ENCODE measurements at places on chromosomes 5 and 9. TPM values are rescaled to one million over a fixed set of nuclear protein-coding genes. Genes with fewer than 3 reads are reported as not detected.

Gene CTSV
- 0.34 TPM for total RNA-seq

- H3K36me3 ChIP-seq, result no peaks in the 10 kb centered on the region
- peaks cover 69% of the 10 kb centered on the region for H3K4me1 ChIP-seq
- H3K4me3 ChIP-seq, result no peak overlapping the region
- no peak for DNase-seq
These were observed 84.2 kb downstream of the ZNF608 start for GRCh38 chr5:124662181-124662781.

Gene PTPRD
- 5.7 TPM for total RNA-seq

GRCh38 chr9:136251264-136252115, 5.9 kb upstream of the QSOX2 start:
- DNase-seq, result no peak
- H3K27me3 ChIP-seq, result no peaks in the 10 kb centered on the region
- peaks cover 9% of the 10 kb centered on the region for H3K4me1 ChIP-seq
- H3K36me3 ChIP-seq, result no peaks in the 10 kb centered on the region

- DNase-seq, result no peak
- no peak overlapping the region for H3K27ac ChIP-seq
- H3K36me3 ChIP-seq, result peaks cover 12% of the 10 kb centered on the region
- H3K4me1 ChIP-seq, result no peaks in the 10 kb centered on the region
- H3K4me3 ChIP-seq, result no peak overlapping the region
These were observed 18.5 kb upstream of the ZDHHC12 start for GRCh38 chr9:128742401-128742800.

GRCh38 chr9:81759680-81760215, 70.4 kb upstream of the TLE1 start:
- H3K36me3 ChIP-seq, result no peaks in the 10 kb centered on the region
- no peak overlapping the region for H3K4me3 ChIP-seq
- no peaks in the 10 kb centered on the region for H3K27me3 ChIP-seq

Gene DDX31
- 11.3 TPM for total RNA-seq

Gene CTSL
- 84.6 TPM for total RNA-seq

DNA sequence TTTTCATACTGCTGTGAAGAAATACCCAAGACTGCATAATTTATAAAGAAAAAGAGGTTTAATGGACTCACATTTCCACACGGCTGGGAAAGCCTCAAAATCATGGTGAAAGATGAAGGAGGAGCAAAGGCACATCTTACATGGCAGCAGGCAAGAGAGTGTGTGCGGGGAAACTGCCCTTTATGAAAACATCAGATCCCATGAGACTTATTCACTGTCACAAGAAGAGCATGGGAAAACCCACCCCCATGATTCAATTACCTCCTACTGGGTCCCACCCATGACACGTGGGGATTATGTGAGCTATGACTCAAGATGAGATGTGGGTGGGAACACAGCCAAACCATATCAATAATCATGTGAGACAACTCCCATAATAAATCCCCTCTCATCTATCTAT, 8.7 kb downstream of the TTC39B start:
- H3K4me3 ChIP-seq, result no peak overlapping the region
- peaks cover 22% of the 10 kb centered on the region for H3K36me3 ChIP-seq
- no peak for DNase-seq
- H3K27me3 ChIP-seq, result no peaks in the 10 kb centered on the region
- H3K4me1 ChIP-seq, result peaks cover 74% of the 10 kb centered on the region
- H3K27ac ChIP-seq, result peak overlapping the region; percentile 32

DNA sequence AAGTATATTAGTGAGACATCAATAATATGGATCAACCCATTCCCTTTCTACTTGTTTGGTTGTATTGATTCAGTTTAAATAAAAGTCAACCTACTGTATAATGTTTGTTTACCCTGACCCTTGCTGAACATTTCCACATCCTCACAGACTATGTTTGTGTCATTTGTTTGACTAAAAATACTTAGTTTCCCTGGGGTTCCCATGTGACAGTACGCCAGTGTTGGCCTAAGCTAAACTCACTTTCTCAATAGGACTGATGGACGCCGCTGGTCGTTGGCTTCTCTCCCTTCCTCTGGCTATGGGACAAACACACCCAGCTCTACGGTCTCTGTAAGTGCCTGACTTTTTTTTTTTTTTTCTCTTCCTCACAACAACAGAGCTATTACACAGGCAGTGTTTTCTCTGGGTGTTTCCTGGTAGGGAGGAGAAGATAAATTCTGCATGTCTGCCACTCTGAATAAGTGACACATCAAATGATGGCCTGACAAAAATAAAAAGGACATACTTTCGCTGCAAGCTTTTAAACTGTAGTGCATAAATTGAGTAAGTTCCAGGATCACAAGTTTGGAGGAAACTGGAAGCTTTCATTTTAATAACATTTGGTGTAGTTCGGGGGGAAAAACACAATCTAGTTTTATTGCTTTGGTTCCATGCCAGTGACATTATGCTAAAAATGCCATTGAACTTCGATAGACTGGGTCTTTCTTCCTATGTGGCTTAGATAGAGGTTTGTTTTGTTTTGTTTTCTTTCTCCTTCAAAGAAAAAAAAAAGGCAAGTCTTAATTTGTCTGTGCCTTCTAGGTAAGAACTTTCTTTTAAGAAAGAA, 101.0 kb downstream of the CD180 start:
- H3K36me3 ChIP-seq, result no peaks in the 10 kb centered on the region
- H3K27ac ChIP-seq, result peak overlapping the region; percentile 77
- no peak for DNase-seq
- H3K4me1 ChIP-seq, result peaks cover 36% of the 10 kb centered on the region
- H3K27me3 ChIP-seq, result no peaks in the 10 kb centered on the region
- no peak overlapping the region for H3K4me3 ChIP-seq

GRCh38 chr5:1466631-1467265, 21.5 kb upstream of the SLC6A3 start:
- H3K4me1 ChIP-seq, result peaks cover 2% of the 10 kb centered on the region
- H3K27ac ChIP-seq, result no peak overlapping the region
- DNase-seq, result peak; percentile 90

DNA sequence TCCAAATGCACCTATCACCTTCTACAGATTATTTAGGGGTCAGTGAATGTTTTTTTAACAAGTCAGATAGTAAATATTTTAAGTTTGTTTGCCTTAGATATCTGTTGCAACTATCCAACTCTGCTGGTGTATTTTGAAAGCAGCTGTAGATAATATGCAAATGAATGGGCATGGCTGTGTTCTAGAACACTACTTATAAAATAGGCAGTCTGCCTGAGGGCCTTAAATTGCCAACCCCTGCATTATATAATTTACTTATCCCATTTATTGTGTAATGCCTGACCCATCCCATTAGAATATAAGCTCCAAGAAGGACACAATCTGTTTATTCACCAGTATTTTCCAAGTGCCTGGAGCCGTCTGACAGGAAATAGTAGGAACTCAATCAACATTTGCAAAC, 149.0 kb downstream of the TTC39B start:
- H3K4me3 ChIP-seq, result no peak overlapping the region
- H3K36me3 ChIP-seq, result peaks cover 11% of the 10 kb centered on the region
- no peaks in the 10 kb centered on the region for H3K27me3 ChIP-seq
- H3K27ac ChIP-seq, result peak overlapping the region; percentile 82

Gene IRGM
- not detected for total RNA-seq

Gene STKLD1
- 1.9 TPM for total RNA-seq

GRCh38 chr5:43993634-43994351, 390.8 kb downstream of the NNT start:
- peaks cover 2% of the 10 kb centered on the region for H3K27me3 ChIP-seq
- H3K4me3 ChIP-seq, result no peak overlapping the region
- no peak overlapping the region for H3K27ac ChIP-seq
- DNase-seq, result no peak
- H3K36me3 ChIP-seq, result no peaks in the 10 kb centered on the region
- no peaks in the 10 kb centered on the region for H3K4me1 ChIP-seq

GRCh38 chr5:74613283-74613682, 27.2 kb downstream of the ENC1 start:
- no peaks in the 10 kb centered on the region for H3K27me3 ChIP-seq
- no peak for DNase-seq
- H3K27ac ChIP-seq, result no peak overlapping the region

Gene IL13
- total RNA-seq, result not detected

GRCh38 chr5:5380298-5380697, 42.2 kb upstream of the ICE1 start:
- no peak overlapping the region for H3K27ac ChIP-seq
- no peak for DNase-seq
- H3K27me3 ChIP-seq, result no peaks in the 10 kb centered on the region
- H3K36me3 ChIP-seq, result no peaks in the 10 kb centered on the region
- H3K4me1 ChIP-seq, result peaks cover 13% of the 10 kb centered on the region
- H3K4me3 ChIP-seq, result no peak overlapping the region

Gene FOXD4L4
- not detected for total RNA-seq

- H3K4me1 ChIP-seq, result peaks cover 26% of the 10 kb centered on the region
- H3K36me3 ChIP-seq, result no peaks in the 10 kb centered on the region
- H3K27me3 ChIP-seq, result no peaks in the 10 kb centered on the region
- no peak for DNase-seq
These were observed 35.9 kb upstream of the ARSB start for GRCh38 chr5:79020861-79021561.

- no peak overlapping the region for H3K27ac ChIP-seq
- peaks cover 61% of the 10 kb centered on the region for H3K4me1 ChIP-seq
- no peak for DNase-seq
- H3K36me3 ChIP-seq, result no peaks in the 10 kb centered on the region
These were observed 87.0 kb upstream of the TNC start for GRCh38 chr9:115204904-115205453.

Gene HAVCR2
- not detected for total RNA-seq

GRCh38 chr9:111163716-111164389, 125.6 kb upstream of the LPAR1 start:
- no peaks in the 10 kb centered on the region for H3K27me3 ChIP-seq
- H3K27ac ChIP-seq, result peak overlapping the region; percentile 27
- no peak overlapping the region for H3K4me3 ChIP-seq
- peaks cover 5% of the 10 kb centered on the region for H3K36me3 ChIP-seq
- H3K4me1 ChIP-seq, result peaks cover 10% of the 10 kb centered on the region

DNA sequence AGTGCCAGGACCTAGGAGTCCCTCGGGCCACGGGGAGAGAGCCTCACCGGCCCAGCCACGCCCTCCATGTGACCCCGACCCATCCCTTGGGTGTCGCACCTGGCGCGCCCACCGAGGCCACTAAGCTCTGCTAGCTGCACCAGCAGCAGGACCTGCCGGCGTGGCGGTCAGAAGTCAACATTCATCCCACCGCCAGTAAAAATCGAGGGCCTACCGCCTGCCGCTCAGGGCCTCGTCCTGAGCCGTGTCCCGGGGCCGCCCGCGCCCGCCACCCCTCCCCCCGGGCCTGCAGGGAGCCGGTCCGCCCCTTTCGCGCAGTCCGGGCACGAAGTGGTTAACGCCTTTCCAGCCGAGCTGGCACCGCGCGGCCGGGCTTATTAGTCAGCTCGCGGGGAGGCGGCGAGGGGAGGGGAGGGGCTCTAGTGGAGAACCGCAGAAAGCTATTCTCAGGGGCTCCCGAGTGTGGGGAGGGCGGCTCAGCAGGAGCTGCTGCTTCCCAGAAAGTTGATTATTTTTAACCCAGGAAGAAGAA, 124.4 kb downstream of the C9orf50 start:
- peak overlapping the region; percentile 100 for H3K27ac ChIP-seq
- H3K4me1 ChIP-seq, result peaks cover 80% of the 10 kb centered on the region
- H3K4me3 ChIP-seq, result peak overlapping the region; percentile 99
- DNase-seq, result peak; percentile 99
- H3K36me3 ChIP-seq, result no peaks in the 10 kb centered on the region

- H3K36me3 ChIP-seq, result no peaks in the 10 kb centered on the region
- peaks cover 37% of the 10 kb centered on the region for H3K4me1 ChIP-seq
- no peak for DNase-seq
- no peak overlapping the region for H3K4me3 ChIP-seq
These were observed 13.3 kb downstream of the MYOZ3 start for GRCh38 chr5:150674341-150674821.

GRCh38 chr5:74787424-74787823, 20.4 kb downstream of the NSA2 start:
- H3K4me1 ChIP-seq, result no peaks in the 10 kb centered on the region
- no peak overlapping the region for H3K4me3 ChIP-seq
- H3K27me3 ChIP-seq, result no peaks in the 10 kb centered on the region

DNA sequence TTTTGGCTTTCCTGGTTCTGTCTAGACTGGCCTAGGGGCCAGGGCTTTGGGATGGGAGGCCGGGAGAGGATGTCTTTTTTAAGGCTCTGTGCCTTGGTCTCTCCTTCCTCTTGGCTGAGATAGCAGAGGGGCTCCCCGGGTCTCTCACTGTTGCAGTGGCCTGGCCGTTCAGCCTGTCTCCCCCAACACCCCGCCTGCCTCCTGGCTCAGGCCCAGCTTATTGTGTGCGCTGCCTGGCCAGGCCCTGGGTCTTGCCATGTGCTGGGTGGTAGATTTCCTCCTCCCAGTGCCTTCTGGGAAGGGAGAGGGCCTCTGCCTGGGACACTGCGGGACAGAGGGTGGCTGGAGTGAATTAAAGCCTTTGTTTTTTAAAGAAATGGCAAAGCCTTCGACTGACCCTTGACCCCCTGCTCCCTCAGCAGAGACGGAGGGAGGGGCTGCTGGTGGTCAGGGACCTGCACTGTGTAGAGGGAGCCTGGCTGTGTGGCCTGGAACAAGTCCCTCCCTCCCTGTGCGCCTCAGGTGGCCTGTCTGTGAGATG, 11.1 kb downstream of the FPGS start:
- peaks cover 21% of the 10 kb centered on the region for H3K36me3 ChIP-seq
- peaks cover 4% of the 10 kb centered on the region for H3K4me1 ChIP-seq
- no peak for DNase-seq
- H3K27me3 ChIP-seq, result no peaks in the 10 kb centered on the region

- no peak for DNase-seq
- no peak overlapping the region for H3K4me3 ChIP-seq
- no peak overlapping the region for H3K27ac ChIP-seq
- no peaks in the 10 kb centered on the region for H3K36me3 ChIP-seq
- no peaks in the 10 kb centered on the region for H3K27me3 ChIP-seq
- peaks cover 8% of the 10 kb centered on the region for H3K4me1 ChIP-seq
These were observed 87.3 kb downstream of the PRDM6 start for GRCh38 chr5:123176224-123176937.

GRCh38 chr5:151251001-151251551, 1.9 kb upstream of the GM2A start:
- H3K27me3 ChIP-seq, result peaks cover 8% of the 10 kb centered on the region
- no peak for DNase-seq
- H3K4me3 ChIP-seq, result no peak overlapping the region
- H3K36me3 ChIP-seq, result no peaks in the 10 kb centered on the region
- no peak overlapping the region for H3K27ac ChIP-seq
- peaks cover 15% of the 10 kb centered on the region for H3K4me1 ChIP-seq

Gene BTNL8
- total RNA-seq, result not detected

DNA sequence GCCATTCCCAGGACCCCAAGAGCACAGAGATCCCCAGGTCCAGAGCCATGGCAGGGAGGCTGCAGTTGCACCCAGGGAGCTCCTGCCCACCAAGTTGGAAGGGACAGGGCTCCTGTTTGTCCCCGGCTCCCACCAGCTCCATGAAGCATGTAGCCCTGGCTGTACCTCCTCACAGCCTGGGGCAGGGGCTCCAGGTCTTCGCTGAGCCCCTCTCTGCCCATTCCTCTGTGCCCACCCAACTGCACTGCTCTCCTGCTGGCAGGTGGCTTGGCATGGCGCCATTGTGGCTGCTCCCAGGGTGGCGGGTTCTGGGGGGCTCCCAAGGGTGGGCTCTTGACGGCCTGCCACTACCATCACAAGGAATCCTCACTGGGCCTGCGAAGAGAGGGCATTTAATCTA, 197.5 kb upstream of the DAB2 start:
- no peaks in the 10 kb centered on the region for H3K36me3 ChIP-seq
- DNase-seq, result no peak
- H3K4me3 ChIP-seq, result no peak overlapping the region
- H3K27me3 ChIP-seq, result no peaks in the 10 kb centered on the region
- peaks cover 16% of the 10 kb centered on the region for H3K4me1 ChIP-seq

GRCh38 chr9:110579034-110579861, at the start of gene SVEP1:
TSS of gene SVEP1 (minus strand) at chr9:110579741. CDS start at chr9:110579543, 198 bp downstream.
- peaks cover 2% of the 10 kb centered on the region for H3K27me3 ChIP-seq
- peak; percentile 79 for DNase-seq
- H3K36me3 ChIP-seq, result no peaks in the 10 kb centered on the region
- H3K4me1 ChIP-seq, result peaks cover 29% of the 10 kb centered on the region

- H3K4me3 ChIP-seq, result no peak overlapping the region
- peaks cover 20% of the 10 kb centered on the region for H3K4me1 ChIP-seq
- no peak overlapping the region for H3K27ac ChIP-seq
- H3K36me3 ChIP-seq, result no peaks in the 10 kb centered on the region
These were observed 122.4 kb upstream of the GAS1 start for GRCh38 chr9:87069690-87070089.

Measured in chondrocyte (in vitro differentiated cells).